ENCODE measurements at places on chromosomes 7 and 10.

- no peak for DNase-seq
Measured at GRCh38 chr10:64519831-64520230, 998.6 kb downstream of the REEP3 start.

- no peak for DNase-seq
Measured at GRCh38 chr7:114354306-114354705, 60.3 kb upstream of the FOXP2 start.

DNA sequence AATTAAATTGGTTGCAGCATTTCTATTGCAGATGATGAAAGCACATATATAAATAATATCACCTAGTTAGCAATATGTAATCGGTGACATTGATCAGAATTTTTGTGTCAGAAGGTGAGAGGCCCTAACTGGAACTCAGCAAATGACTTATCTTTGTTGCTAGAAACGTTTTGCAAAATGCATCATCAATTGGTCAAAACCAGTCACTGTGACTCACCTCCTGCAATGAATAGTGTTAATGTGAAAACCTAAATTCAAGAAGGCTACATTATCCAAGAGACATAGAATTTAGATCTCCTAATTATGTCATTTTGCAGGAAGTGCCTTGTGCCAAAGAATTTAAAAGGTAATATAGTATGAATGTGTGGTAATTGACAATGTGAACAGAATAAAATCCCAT, 9.8 kb upstream of the PNLIPRP3 start:
- DNase-seq: no peak

DNA sequence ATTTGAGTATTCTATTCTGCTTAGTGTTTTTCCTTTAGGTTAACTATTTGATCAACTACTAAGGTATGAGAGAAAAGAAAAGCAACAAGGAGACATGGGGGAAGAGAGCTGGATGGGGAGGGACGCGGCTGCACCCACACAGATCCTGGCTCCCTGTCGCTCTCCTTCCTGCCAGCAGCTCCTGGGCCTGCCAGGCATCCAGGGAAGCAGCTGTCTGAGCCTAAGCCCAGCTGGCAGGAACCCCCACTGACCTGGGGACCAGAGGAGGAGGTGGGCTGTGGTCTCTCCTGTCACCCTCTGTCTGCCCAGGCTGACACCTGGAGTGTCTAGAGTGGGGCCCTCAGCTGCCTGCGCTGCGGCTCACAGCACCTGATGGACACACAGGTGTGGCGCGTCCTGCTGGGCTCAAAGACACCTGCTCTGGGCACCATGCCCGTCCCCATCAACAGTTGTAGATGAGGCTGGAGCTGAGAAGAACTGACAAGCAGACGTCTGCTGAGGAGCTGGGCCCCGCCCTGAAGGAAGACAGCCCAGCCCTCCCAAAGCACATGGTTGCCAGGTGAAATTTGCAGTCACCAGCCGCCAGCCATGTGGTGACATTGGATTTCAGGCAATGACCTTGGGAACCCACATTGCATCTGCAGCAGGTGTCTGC, 207.9 kb downstream of the PLXNA4 start:
- DNase-seq: no peak

DNA sequence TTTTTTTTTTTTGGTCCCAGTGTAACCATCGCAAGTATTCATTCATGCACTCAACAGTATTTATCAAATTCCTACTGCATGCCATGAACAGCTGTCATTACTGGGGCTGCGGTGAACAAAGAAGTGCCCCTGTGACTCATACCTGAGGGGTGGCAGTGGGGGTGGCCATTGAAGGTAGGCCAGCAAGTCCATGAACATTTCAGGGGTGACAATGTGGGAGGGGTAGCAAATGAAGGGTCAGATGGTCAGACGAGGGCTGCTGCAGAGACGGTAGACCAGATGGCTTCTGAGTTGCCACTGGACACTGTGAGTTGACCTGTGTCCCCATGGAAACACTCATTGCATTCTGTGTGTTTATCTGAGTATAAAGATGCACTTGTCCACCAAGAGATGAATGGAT, 92.5 kb upstream of the PITRM1 start:
- no peak for DNase-seq

All from GDM1 (cell line).